ENCODE measurements at places on chromosomes 4 and X. TPM values are rescaled to one million over a fixed set of nuclear protein-coding genes. Genes with fewer than 3 reads are reported as not detected.

IL2 gene
- not detected for total RNA-seq

DNA sequence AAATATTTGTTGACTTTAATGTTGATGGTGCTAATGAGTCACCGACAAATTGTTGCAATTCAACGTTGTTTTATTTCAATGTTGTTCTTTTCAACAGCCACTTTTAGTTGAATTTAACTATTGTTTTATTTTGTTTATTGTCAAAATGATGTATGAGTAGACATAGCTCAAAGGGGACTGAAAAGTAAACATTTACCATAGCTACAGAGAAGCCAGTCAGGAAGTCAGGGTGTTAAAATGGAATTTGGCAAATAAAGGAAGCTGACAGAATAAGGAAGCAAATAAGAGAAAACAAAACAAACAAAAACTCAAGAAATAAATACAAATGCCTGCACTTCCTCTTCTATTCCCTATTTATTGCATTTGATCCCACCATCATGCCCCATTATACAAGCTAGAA lies 648.4 kb upstream of the HTR2C start:
- no peaks in the 10 kb centered on the region for H3K27me3 ChIP-seq
- H3K36me3 ChIP-seq: no peaks in the 10 kb centered on the region
- no peak overlapping the region for H3K27ac ChIP-seq
- DNase-seq: no peak
- H3K4me1 ChIP-seq: no peaks in the 10 kb centered on the region

- no peak overlapping the region for H3K27ac ChIP-seq
- H3K36me3 ChIP-seq: no peaks in the 10 kb centered on the region
- no peak overlapping the region for H3K4me3 ChIP-seq
- no peaks in the 10 kb centered on the region for H3K27me3 ChIP-seq
- DNase-seq: no peak
- H3K4me1 ChIP-seq: no peaks in the 10 kb centered on the region
Observed at GRCh38 chr4:2304321-2304876, 42.5 kb upstream of the MXD4 start.

GRCh38 chr4:10740891-10741620 lies 56.5 kb upstream of the CLNK start:
- DNase-seq: no peak
- H3K4me1 ChIP-seq: no peaks in the 10 kb centered on the region
- H3K4me3 ChIP-seq: no peak overlapping the region
- no peaks in the 10 kb centered on the region for H3K36me3 ChIP-seq
- H3K27ac ChIP-seq: no peak overlapping the region

DNA sequence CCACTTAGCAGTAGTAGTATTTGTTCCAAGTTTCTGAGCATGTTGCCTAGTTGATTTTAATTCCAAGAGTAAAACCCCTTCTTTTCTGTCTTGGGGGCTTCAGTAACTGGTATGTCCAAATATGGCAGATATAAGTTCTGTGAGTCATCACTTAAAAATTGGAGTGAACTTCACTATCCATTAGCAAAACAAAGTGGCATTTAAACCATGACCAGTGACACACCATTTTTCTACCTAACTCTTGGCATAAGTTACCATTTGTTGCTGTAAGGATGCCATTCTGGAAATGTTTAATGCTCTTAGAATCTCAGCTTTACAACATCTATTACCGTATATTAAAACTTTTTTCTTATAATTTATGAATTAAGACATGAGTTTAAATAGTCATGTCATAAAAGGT lies 102.0 kb downstream of the CBR4 start:
- no peaks in the 10 kb centered on the region for H3K4me1 ChIP-seq
- no peak overlapping the region for H3K27ac ChIP-seq
- peaks cover 86% of the 10 kb centered on the region for H3K36me3 ChIP-seq
- DNase-seq: no peak
- H3K27me3 ChIP-seq: no peaks in the 10 kb centered on the region

DNA sequence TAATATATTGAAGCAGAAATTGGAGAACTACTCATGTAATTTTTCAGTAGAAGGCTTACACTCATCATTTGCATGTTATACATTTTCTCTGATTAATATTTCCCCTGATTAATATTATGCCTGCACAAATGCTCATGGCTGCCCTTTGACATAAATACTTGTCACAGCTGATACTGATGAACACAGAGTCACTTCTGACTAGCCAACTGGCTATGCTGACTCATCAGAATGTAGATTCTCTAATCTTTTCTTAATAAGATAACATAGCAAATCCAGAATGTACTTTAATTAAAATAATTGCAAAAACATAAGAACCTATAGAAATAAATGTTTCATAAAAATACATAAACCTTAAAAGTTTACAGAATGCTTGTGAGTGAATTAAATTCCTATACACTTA lies 52.4 kb upstream of the C4orf54 start:
- no peak for DNase-seq
- no peak overlapping the region for H3K4me3 ChIP-seq
- no peak overlapping the region for H3K27ac ChIP-seq

DNA sequence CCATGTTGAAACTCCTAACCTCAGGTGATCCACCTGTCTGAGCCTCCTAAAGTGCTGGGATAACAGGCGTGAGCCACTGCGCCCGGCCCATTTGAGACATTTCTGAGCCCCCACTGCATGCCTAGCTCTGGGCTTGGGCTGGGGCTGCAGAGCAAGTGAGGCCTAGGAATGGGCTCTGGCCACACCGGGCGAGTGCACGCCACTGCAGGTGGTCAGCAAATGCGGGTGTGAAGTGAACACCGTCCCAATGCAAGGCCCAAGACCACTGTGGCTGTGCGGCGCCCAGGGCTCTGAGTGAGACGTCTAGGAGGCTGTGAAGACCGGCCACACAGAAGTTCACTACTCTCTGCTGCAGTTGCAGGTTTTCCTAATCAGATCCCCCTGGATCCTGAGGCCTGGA lies 9.5 kb downstream of the SH3TC1 start:
- no peaks in the 10 kb centered on the region for H3K27me3 ChIP-seq
- no peak overlapping the region for H3K27ac ChIP-seq
- DNase-seq: no peak
- H3K36me3 ChIP-seq: no peaks in the 10 kb centered on the region
- no peak overlapping the region for H3K4me3 ChIP-seq

GJB1 gene
- total RNA-seq: 1.3 TPM

DNA sequence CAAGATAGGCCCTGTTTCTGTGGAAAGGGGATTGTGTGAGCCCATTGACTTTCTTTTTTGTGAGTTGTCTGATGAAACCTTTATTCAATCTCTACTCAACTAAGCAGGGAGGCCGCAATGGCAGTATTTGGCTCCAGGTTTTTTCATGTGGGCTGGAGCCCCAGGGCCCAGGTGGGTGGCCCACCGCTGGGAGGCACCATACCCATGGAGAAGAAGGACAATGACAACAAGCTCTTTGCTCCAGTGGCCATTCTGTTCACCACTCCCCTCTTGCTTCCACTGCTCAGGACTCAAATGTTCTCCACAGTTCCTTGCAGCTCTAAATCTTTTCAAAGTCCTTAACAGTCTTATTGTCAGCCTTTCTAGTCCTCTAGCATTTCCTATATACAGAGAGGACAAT lies 54.1 kb downstream of the HOPX start:
- no peaks in the 10 kb centered on the region for H3K27me3 ChIP-seq
- DNase-seq: no peak
- H3K36me3 ChIP-seq: no peaks in the 10 kb centered on the region

DNA sequence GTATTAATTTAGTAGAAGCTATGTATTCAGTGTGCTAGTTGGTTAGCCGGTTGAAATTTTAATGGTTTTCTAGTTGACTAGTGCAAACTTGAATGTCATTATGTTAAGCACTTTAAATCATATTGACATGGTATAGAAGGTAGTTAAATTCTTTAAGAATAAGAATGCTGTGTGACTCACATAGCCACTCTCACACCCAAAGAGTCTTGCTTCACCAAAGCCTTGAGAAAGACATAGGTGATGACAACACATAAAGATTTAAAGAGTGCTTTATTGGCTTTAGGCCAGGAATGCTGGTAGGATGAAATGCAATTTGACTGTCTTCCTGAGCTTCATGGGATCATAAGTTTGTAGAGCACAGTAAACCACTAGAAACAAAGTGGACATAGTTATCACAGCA lies 85.3 kb downstream of the DCAF8L2 start:
- no peak for DNase-seq
- no peaks in the 10 kb centered on the region for H3K4me1 ChIP-seq
- no peaks in the 10 kb centered on the region for H3K27me3 ChIP-seq
- no peaks in the 10 kb centered on the region for H3K36me3 ChIP-seq
- no peak overlapping the region for H3K4me3 ChIP-seq

SPOCK3 gene
- 20.9 TPM for total RNA-seq

- no peaks in the 10 kb centered on the region for H3K4me1 ChIP-seq
- no peaks in the 10 kb centered on the region for H3K36me3 ChIP-seq
- no peaks in the 10 kb centered on the region for H3K27me3 ChIP-seq
Observed at GRCh38 chr4:182231496-182231895, 11.7 kb upstream of the TENM3 start.

- peaks cover 3% of the 10 kb centered on the region for H3K36me3 ChIP-seq
- no peak overlapping the region for H3K27ac ChIP-seq
- no peak for DNase-seq
- H3K4me1 ChIP-seq: peaks cover 3% of the 10 kb centered on the region
- no peak overlapping the region for H3K4me3 ChIP-seq
- H3K27me3 ChIP-seq: no peaks in the 10 kb centered on the region
Observed at GRCh38 chr4:182583703-182584415, 333.3 kb downstream of the DCTD start.

CT55 gene
- not detected for total RNA-seq

- no peaks in the 10 kb centered on the region for H3K36me3 ChIP-seq
- H3K27ac ChIP-seq: no peak overlapping the region
- H3K4me1 ChIP-seq: no peaks in the 10 kb centered on the region
- peaks cover 75% of the 10 kb centered on the region for H3K27me3 ChIP-seq
- peak overlapping the region; percentile 78 for H3K4me3 ChIP-seq
Observed at GRCh38 chr4:165874072-165874790, 1.2 kb downstream of the TLL1 start.

- H3K4me3 ChIP-seq: no peak overlapping the region
- H3K36me3 ChIP-seq: no peaks in the 10 kb centered on the region
- no peak for DNase-seq
- peaks cover 8% of the 10 kb centered on the region for H3K27me3 ChIP-seq
Observed at GRCh38 chr4:52848254-52848653, 13.9 kb upstream of the RASL11B start.

DNA sequence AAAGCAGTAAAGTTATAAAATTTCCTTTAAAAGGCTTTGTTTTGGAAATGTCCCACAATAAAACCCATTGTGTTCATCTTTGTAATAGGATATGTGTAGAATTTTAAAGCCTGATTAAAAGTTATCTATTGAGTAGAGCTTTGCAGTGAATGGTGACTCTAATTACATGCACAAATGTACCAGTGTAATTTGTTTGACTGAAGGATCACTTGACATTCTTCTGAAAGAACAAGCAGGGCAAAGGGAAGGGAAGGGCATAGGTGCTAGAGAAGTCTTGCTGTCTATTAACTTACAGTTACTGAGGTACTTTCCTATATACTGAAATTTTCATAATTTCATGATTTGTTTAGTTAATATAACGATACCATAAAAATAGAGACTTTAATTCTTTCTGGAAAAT lies 70.8 kb downstream of the STIM2 start:
- peaks cover 4% of the 10 kb centered on the region for H3K27me3 ChIP-seq
- H3K4me3 ChIP-seq: no peak overlapping the region
- no peaks in the 10 kb centered on the region for H3K36me3 ChIP-seq
- no peaks in the 10 kb centered on the region for H3K4me1 ChIP-seq
- no peak overlapping the region for H3K27ac ChIP-seq
- no peak for DNase-seq

DNA sequence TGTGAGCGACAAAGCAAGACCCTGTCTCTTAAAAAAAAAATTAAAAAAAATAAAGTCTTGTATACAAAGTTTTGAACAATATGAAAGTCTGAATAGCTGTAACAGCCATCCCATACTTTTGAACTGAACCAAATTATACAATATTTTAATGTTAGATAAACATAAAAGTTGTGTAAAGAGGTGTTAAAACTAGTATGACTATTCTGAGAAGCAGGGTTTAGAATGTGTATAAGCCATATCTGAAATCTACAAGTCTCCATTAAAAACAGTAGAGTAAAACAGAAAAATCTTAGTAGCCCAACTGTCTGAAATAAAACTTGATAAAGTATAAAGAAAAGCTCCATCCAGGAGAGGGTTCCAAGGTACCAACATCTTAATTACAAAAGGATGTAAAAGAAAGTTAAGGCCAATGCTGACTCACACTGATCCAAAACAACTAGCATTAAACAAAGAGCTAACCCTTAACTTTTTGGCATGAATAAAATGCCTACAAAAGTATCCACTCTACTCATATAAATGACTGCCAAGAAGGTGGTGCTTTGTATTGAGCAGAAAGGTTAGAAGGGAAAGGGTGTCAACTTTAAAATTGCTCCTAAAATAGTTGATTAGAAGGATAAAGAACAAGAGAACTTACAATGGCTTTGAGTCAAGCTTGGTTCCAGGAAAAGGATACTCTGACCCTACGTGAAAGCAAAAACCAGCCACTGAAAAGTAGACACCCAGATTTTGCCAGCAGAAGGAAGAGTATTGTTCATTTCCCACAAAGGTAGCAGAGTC lies 18.5 kb downstream of the CNOT6L start:
- H3K27ac ChIP-seq: peak overlapping the region; percentile 29
- no peak overlapping the region for H3K4me3 ChIP-seq
- no peaks in the 10 kb centered on the region for H3K4me1 ChIP-seq
- no peak for DNase-seq

- peaks cover 12% of the 10 kb centered on the region for H3K36me3 ChIP-seq
- H3K4me1 ChIP-seq: no peaks in the 10 kb centered on the region
- H3K27me3 ChIP-seq: no peaks in the 10 kb centered on the region
- peak; percentile 78 for DNase-seq
Observed at GRCh38 chrX:56733459-56734046, 4.5 kb downstream of the NBDY start.

NAAA gene
- 1.9 TPM for total RNA-seq

- DNase-seq: no peak
- H3K27me3 ChIP-seq: no peaks in the 10 kb centered on the region
- H3K4me3 ChIP-seq: no peak overlapping the region
- peaks cover 90% of the 10 kb centered on the region for H3K36me3 ChIP-seq
- H3K27ac ChIP-seq: no peak overlapping the region
- H3K4me1 ChIP-seq: no peaks in the 10 kb centered on the region
Observed at GRCh38 chr4:87108142-87108546, 112.3 kb downstream of the KLHL8 start.

DNA sequence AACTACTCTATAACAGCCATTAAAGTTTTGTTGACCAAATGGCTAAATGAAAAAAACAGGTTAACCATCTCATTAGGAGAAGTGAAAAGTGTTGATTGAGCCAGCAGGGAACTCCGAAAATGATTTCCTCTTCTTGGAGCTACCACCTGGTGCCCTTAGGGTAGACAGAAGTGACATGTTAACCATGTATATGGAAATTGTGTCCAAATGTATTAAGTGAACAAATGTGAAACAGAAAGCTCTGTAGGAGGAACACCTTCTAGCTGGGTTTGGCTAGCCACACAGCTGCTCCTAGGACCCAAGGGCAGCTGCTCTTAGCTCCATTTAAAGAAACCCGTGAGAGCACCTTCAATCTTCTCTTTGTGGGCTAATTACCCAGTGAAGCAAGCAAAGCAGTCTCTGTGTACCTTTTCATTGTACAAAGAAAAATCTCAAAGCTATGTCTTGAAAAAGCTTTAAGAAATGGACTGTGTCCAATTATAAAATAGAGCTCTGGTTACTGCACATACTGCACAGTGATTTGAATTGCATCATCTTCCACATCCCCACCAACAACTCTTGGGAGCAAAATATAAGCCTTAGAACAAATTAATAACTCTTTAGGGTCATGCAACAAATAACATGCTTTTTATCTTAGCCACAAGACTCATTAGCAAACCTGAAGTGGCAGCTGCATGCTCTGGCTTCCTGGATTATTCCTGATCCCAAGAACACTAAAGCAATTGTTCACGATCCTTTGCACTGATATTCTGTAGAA lies 59.2 kb upstream of the PARM1 start:
- no peaks in the 10 kb centered on the region for H3K27me3 ChIP-seq
- peak overlapping the region; percentile 29 for H3K27ac ChIP-seq
- H3K4me3 ChIP-seq: no peak overlapping the region
- DNase-seq: peak; percentile 42

All from endodermal cell (in vitro differentiated cells).